ENCODE measurements at places on chromosomes 5 and 9.

GRCh38 chr5:2261004-2261703 is 378.4 kb upstream of the IRX4 start:
- no peak for DNase-seq

DNA sequence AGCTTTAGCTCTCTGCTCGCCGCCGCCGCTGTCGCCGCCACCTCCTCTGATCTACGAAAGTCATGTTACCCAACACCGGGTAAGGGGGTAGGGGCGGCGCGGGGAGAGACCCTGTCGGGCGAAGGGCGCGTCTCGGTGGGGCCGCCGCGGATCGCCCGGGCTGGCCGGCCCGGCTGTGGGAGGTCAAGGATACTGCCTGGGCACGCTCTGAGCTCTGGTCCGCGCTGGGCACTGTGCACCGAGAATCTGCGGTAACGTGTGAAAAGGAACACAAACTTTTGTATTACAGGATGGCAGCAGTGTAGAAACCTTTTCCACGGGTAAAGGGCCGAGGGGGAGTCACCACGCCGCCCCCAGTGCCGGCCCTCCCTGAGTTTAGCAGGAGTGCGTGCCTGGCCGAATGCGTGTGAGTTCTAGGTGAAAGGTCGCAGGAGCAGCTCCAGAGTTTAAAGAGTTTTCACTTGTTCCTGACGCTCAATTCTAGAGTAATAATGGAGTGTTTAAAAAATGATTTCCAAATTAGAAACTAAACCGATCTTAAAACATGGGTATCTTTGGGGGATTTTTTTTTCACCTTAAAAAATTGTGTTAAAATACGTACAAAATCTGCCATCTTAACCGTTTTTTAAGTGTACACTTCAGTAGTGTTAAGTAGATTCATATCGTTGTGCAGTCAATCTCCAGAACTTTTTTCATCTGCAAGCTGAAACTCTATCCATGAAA is at the start of gene HSDL2:
Gene HSDL2 (plus strand): TSS at position 7 of the 723 bp plus-strand sequence. CDS start 56 bp downstream, at position 63.
- peak; percentile 68 for DNase-seq

- no peak for DNase-seq
These were observed 1855.5 kb downstream of the MAT2B start for GRCh38 chr5:165360784-165361542.

DNA sequence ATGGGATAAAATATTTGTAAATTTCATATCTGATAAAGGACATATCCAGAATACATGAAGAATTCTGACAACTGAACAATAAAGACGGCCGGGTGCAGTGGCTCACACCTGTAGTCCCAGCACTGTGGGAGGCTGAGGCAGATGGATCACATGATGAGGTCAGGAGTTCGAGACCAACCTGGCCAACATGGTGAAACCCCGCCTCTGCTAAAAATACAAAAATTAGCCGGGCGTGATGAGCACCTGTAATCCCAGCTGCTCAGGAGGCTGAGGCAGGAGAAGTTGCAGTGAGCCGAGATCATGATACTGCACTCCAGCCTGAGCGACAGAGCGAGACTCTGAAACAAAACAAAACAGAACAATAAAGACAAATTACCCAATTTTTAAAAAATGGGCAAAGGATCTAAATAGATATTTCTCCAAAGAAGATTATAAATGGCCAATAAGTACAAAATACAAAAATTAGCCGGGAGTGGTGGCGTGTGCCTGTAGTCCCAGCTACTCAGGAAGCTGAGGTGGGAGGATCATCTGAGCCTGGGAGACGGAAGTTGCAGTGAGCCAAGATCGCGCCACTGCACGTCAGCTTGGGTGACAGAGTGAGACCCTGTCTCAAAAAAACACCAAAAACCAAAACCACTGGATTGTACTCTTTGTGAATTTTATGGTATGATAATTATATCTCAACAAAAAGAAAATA is 9.6 kb upstream of the NSD1 start:
- no peak for DNase-seq

DNA sequence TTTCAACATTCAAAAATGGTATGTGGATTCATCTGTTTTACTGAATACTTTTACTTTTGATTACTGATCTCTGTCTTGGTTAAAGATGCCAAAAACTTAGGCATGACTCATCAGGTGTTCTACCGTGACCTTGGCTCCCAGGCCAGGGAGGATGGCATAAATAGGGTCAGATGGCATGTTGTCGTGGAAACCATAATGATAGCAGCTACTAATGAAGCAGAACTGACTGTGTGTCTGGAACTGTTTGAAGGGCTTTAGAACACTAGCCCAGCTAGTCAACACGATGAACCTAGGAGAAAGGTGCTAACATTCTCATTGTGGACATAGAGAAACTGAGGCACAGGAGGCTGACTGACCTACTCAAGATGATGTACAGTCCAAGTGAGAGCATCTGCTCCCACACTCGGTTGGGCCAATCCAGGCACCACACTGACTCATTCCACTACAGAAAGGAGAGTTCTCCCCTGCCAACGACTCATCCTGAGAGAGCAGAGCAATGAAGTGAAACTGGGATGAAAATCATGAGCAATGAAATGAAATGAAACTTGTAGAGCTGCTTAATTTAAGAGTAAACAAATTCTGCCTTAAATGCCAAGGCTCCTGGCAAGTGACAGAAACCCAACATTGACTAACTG is 116.0 kb downstream of the TENT4A start:
- DNase-seq = no peak

GRCh38 chr5:96489532-96489931 is 56.5 kb upstream of the PCSK1 start:
- DNase-seq = no peak

DNA sequence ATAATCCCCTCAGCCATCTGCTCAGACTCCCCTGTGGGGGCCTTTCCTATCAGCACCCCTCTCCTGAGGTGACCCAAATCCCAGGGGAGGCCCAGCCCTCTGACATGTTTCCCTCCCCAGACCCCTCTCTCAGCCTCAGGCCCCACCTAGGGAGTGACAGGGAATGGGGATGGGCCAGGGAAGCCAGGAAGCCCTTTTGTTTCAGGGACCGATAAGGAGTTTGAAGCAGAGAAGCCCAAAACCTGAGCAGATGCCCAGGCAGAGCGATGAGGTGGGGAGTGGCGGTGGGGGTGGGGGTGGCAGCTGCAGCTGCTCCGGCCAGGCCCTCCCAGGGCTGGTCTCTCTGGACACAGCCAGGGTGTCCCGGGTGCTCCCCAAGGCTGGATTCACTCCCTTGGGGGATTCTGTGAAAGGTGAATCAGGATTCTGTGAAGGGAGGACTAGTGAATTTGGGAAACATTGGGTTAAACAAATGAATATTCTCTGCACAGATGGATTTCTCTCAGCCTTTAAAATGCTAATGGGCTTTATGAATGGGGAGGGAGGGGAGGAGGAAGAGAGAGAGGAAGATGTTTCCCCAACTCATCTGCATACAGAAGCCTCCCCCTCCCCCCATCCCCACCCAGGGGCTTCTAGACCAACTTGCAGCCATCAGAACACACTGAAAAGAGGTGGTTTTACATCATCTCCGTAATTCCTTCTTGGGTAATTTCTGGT is 17.4 kb downstream of the AKNA start:
- DNase-seq = no peak

GRCh38 chr5:93189707-93190120 is 391.3 kb downstream of the NR2F1-AS1 start:
- no peak for DNase-seq

DNA sequence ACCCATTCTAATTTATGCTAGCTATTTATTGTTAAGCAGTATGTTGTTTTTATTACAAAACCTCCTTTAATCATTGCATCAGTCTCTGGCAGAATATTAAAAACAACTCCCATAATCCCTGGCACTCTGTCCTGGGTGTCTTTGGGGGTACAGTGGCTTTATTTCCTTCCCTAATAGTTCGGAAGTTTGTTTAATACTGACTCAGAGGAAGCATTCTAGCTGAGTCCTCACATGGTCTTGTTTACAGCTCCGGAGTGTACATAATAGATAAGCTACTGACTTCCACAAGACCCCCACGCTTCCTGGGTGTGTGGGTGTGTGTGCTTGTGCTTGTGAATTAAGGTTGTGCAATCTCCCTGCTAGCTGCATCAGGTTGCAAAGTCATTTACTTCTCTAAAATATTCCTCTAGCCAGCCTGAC is 149.8 kb upstream of the CDKN2B start:
- DNase-seq = peak; percentile 95

DNA sequence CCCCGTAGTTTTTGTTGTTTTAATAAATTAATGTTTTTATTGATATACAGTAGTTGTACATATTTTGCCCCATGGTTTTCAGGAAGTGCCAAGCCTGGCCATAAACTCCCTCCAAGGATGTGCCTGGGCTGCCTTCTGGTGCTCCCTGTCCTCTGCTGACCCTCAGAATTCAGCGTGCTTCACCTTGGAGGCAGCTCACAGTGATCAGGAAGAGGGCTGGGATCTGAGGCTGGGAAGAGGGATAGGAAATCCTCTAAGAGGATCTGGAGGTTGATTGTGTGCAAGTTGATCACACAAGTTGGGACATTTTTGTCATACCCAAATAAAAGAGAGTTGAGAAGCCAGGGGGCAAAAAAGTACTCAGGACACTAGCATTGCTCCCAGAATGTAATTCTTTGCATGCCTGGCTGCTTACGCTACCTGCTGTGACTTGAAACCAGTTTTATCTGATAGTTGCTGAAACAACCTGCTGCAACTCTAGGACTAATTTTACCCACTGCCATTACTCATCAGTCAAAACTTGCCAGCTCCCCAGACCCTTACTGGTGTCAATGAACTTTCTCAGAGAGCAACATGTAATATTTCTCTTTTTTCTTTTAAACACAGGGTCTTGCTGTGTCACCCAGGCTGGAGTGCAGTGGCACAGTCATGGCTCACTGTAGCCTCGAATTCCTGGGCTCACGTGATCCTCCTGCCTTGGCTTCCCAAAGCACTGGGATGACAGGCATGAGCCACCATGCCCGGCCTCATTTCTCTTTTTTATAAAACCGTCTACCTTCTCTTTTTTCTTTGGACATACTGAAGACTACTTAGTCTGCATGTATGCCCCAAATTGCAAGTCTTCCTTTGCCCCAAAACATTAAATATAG is 29.0 kb downstream of the PDE6A start:
- DNase-seq = no peak

DNA sequence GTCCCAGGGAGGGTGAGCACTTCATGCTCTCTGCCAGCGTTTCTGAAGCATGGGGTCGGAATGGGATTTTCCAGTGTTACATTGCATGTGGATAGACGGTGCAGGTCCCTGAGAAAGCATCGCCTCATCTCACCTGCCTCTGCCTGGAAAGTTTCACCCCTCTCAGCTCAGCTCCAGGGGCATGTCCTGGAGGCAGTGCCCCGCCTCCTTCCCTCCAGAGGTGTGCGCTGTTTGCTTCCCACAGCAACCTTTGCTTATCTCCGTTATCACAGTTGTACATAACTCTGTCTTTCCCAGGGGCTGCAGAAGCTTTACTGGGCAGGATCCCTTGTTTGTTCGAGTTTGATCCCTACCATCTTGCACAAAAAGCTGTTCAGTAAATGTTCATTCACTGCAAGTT is 10.7 kb upstream of the CREBRF start:
- DNase-seq = no peak

GRCh38 chr9:111176511-111176910 is 138.2 kb upstream of the LPAR1 start:
- no peak for DNase-seq

- DNase-seq = no peak
These were observed 204.7 kb upstream of the MPDZ start for GRCh38 chr9:13484186-13484585.

DNA sequence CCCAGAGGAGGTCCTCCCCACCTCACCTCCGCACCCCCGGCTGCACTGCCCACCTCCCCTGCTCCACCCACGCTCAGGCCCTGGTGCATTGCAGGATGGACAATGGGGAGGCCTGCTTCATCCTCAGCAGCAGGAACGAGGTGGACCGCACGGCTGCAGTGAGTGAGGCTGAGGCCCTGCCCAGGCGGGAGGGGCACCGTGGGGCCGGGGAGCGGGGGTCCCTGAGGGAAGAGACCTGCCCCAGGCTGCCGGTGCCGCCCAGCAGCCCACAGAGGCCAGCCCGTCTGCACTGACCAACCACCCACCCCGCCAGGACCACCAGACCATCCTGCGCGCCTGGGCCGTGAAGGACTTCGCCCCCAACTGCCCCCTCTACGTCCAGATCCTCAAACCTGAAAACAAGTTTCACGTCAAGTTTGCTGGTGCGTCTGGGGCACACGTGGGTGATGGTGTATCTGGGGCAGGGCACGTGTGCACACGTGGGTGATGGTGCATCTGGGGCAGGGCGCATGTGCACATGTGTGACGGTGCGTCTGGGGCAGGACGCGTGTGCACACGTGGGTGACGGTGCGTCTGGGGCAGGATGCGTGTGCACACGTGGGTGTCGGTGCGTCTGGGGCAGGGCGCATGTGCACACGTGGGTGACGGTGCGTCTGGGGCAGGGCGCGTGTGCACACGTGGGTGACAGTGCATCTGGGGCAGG is 66.7 kb downstream of the KCNT1 start:
- DNase-seq = no peak

- no peak for DNase-seq
These were observed 119.0 kb downstream of the MELK start for GRCh38 chr9:36691671-36692070.

GRCh38 chr5:61625137-61625561 is 293.1 kb downstream of the ZSWIM6 start:
- DNase-seq = no peak

GRCh38 chr5:167642779-167643517 is 648.5 kb upstream of the WWC1 start:
- no peak for DNase-seq

DNA sequence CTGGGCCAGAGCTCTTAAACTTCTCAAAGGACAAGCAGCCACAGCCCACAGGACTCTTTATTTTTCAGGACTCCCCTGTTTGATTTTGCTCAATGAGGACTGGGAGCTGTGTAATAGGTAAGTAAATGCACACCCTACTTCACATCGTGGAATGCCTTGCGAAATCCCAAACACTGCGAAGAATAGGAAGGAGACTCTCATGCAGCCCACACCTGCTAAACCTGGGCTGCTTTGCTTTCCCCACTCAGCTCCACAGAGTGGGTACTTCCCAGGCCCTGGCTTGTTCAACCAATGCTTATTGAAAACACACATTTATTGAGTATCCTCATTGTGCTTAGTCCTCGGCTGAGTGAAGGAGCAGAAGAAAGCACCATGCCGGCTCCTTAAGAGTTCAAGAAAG is 103.3 kb upstream of the FSTL4 start:
- DNase-seq = no peak

- no peak for DNase-seq
These were observed 18.3 kb upstream of the SPATA9 start for GRCh38 chr5:95701074-95701473.

DNA sequence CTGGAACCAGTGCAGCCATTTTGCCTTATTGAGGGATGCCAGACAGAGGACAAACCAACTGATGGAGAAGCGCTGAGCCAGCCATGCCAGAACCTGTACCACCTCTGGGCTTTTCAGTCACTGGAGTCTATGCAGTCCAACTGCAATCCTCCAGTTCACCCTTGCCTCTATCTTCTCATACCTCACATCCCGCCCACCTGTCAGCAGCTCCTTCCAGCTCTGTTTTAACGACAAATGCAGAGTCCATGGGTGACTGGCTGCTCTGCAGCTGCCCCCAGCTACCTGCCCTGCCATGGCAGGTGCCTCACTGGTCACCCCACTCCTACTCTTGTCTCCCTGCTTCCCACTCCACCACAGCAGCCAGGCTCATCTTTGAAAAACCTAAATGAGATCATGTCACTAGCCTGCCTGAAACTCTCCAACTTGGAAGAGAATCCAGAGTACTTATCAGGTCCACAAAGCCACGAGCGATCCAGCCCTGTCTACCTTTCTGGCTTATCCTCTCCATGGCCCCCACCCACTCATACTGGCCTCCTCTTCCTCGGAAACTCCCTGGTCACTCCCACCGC is 14.0 kb upstream of the ACSL6 start:
- no peak for DNase-seq

- DNase-seq = no peak
These were observed 171.1 kb downstream of the TARS1 start for GRCh38 chr5:33611877-33612276.

- DNase-seq = no peak
These were observed 254.4 kb downstream of the FAM114A2 start for GRCh38 chr5:153784277-153784676.
